ENCODE measurements at places on chromosomes 12 and 14.

- no peak for DNase-seq
Measured at GRCh38 chr12:131315601-131316000, 361.9 kb downstream of the ADGRD1 start.

GRCh38 chr12:13504074-13504473, 307.5 kb downstream of the EMP1 start:
- peak; percentile 1 for DNase-seq

- DNase-seq = no peak
Measured at GRCh38 chr12:84969226-84969625, 56.6 kb upstream of the SLC6A15 start.

- DNase-seq = no peak
Measured at GRCh38 chr12:94320109-94320508, 139.6 kb downstream of the CEP83 start.

DNA sequence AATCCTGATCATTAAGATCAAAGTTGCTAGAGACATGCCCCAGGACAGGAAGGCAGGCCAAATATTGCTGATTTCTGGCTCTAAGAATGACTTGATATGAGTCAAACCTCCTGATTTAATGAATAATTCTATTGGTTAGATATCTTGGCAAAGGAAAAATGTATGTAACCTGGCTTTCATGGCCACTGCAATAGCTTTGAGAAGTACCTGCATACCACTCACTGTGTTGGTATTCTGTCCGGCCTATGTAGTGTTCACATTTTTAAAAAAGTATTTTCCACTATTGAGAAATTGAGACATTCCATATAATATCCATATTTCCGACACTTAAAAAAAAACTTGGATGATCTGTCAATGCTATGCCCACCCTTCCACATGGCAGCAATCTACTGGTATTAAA, 283.1 kb upstream of the SOX5 start:
- DNase-seq = no peak

- peak; percentile 32 for DNase-seq
Measured at GRCh38 chr14:35215110-35215813, 76.9 kb upstream of the PSMA6 start.

DNA sequence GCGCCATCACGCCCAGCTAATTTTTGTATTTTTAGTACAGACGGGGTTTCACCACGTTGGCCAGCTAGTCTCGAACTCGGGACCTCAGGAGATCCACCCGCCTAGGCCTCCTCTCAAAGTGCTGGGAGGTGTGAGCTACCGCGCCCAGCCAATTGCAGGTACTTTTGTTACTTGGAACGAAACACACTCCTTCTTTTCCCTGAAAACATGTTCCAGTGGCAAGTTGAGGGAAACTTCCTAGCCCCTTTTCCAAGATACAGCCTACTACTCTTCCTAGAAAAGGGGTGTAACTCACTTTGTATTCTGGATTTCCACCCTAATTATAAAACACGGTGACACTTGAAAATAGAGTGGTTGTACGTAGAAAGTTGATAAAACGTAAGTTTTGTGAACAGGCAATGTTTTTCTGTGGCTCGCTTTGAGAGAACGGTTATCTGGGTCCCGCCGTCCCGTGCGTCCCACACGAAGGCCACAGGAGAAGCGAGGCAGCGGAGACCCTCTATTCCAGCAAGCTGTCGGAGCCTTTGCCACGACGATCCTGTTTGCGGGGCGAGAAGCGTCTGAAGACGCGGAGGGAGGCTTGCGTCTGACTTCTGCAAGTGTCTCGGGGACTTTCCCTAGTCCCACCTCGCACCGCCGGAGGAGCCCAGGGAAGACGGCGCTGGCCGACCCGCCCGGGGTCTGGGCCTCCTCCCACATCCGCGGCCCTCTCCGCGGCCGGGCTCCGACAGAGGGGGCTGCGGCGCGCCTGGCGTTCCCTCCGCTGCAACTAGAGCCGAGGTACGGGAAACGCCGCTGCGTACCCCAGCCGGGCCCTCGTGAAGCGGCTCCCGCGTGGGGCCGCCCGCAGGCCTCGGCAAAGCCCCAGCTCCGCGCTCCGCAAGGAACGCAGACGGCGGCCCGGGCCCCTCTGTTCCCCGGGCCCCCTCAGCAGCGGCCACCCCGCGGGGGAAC, 745 bp downstream of the CDCA4 start:
- peak; percentile 13 for DNase-seq

GRCh38 chr12:85616201-85616600, 220.0 kb downstream of the RASSF9 start:
- DNase-seq = no peak

GRCh38 chr12:17381211-17381610, 708.8 kb downstream of the RERGL start:
- no peak for DNase-seq

GRCh38 chr12:3075315-3075714, 1.9 kb upstream of the TSPAN9 start:
- no peak for DNase-seq
